ENCODE measurements at places on chromosomes 2 and 18.

GRCh38 chr2:218398437-218399390, 954 bp upstream of the CTDSP1 start:
- DNase-seq = no peak

DNA sequence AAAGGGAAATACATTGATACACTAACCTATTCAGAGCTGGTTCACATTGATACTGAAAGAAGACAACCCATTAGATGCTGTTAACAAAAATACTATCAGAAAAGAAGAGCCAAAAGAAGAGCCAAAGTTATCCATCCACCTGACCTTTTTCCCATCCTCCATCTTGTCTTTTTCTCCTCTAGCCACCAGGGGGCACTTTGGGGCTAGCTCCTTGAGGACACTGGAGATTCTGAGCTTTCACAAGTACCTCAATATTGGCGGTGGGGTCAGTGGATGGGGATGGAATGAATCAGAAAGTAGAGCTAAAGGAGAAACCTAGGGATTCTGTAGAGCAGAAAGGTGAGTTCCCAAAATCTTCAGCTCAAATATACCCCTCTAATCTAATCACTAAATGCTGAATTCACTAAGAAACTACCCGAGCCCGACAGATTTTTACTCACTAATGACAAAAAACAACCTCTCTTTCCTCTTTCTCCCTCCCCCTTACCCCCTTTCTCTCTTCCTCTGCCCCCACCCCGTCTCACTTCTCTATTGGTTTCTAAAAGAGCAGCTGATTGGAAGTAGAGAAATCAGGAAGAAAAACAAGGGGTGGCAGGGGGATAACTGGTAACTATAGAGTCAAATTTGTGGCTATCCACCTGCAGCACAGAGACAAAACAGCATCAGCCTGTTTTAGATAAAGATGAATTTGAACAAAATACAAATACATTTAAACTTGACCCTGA, 203.3 kb downstream of the TCF4 start:
- no peak for DNase-seq

DNA sequence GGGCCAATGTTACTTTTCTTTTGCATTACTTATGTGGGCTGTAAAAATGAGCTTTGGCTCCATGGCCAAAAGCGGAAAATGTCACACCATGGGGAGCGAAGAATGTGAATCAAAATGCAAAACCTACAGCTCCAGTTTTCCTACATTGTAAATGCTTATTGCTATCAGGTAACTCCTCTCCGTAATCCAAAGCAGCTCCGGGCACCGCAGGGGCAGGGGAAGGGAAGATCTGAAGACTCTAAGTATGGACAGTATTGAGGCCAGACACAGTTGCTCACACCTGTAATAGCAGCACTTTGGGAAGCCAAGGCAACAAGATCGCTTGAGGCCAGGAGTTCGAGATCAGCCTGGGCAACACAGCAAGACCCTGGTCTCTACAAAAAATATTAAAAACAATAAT, 7.1 kb upstream of the AGFG1 start:
- no peak for DNase-seq

GRCh38 chr18:3758531-3758930, 308.6 kb downstream of the TGIF1 start:
- no peak for DNase-seq

GRCh38 chr2:172967036-172967982, 108.3 kb upstream of the MAP3K20 start:
- DNase-seq = no peak

- no peak for DNase-seq
These were observed 484.1 kb downstream of the FBXO15 start for GRCh38 chr18:73663581-73663980.

Data from cortex of kidney (tissue), 1 donor.